ENCODE measurements at places on chromosomes 7 and 10.

DNA sequence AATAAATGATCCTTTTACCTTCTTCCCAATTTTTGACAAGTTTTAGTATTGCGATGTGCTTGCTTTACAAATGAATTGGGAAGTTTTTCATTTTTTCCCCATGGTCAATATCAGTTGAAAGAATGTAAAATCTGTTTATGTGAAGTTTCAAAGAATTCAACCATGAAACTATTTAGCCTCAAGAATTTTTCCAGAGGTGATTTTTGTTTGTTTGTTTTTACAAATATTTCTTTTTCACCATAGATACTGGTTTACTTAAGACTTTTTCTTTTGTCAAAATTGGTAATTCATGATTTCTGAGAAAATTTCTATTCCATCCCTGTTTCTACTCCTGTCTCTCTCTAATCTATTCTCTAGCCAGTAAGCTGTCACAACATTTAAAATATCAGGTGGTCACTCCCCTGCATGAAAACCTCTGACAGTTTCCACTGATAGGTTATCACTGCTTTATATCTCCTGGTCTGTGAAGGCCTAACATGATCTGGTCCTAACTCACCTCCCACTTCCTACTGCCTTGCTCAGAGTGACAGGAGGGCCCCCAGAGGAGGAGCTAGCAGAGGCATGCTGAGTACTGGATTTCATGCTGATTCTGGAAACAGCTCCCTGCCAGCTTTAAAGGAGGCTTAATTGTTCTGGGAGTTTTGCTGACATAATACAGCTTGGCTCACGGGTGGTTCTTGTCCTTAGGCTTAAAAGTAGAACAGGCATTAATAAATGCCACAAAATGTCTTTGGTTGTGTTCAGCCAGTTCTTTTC is 7.6 kb upstream of the ARMS2 start:
- no peak for DNase-seq

DNA sequence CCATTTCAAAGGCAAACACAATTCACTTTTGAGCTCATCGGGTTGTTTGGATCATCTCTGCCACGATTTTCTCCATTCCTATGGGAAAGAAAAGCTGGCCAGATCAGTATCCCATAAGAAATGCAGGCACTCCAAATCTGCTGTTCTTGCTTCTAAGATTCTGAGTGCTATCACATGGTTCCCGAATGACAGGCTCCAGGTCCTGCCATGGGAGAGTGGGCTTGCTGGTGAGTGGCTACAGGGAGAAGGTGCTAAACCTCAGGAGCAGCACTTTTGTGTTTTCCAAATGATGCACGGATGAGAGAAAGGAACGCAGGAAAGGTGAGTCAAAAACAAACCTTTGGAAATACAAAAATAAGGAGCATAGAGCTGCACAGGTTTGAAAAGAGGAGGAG is 32.1 kb downstream of the MTURN start:
- no peak for DNase-seq

DNA sequence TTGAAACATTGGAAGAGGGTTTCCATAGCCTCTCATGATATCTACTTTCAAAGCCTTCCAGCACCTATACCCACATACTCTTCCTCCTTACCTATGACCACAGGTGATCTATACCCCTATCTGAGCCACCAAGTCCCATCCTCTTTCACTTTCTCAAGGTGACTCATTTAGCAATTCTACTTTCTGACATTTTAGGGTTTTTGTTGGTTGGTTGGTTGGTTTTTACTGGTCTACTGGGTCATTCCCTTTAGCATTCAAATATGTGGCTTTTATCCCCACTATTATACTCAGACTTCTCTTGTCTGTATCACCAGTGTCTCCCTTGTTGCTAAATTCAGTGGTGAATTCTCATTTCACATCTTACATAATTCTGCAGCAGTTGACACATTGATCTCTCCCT is 130.4 kb upstream of the STEAP4 start:
- no peak for DNase-seq

GRCh38 chr10:70512149-70512639 is 33.6 kb downstream of the PALD1 start:
- DNase-seq: no peak

GRCh38 chr7:27189295-27189996 is 4.4 kb upstream of the HOXA11 start:
- no peak for DNase-seq

GRCh38 chr7:138975343-138976104 is 5.7 kb downstream of the KIAA1549 start:
- no peak for DNase-seq

GRCh38 chr10:62248465-62248864 is 20.2 kb downstream of the RTKN2 start:
- no peak for DNase-seq

GRCh38 chr10:91607646-91608403 is 25.0 kb downstream of the PPP1R3C start:
- DNase-seq: no peak

GRCh38 chr10:129849452-129849750 is 114.7 kb downstream of the EBF3 start:
- DNase-seq: no peak

GRCh38 chr10:118203461-118203860 is 138.7 kb downstream of the FAM204A start:
- DNase-seq: no peak

DNA sequence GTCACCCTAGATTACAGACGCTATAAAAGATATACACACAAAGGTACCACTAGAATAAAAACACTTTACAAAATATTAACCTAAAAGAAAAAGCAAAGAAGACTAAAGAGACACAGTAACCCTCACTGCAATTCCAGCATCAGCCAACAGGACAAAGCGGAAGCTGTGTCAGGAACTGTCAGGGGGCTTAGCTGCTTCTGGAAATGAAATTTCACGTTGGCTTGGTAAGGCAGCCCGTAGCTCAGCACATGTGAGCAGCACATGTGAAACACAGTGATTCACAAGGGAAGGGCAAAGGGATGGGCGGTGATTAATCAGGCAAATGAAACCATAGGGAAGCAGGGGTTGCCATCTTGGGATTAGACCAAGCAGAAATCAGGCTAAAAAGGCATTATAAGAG is 195.4 kb downstream of the MGMT start:
- no peak for DNase-seq

GRCh38 chr7:118753479-118753878 is 529.0 kb downstream of the ANKRD7 start:
- no peak for DNase-seq

DNA sequence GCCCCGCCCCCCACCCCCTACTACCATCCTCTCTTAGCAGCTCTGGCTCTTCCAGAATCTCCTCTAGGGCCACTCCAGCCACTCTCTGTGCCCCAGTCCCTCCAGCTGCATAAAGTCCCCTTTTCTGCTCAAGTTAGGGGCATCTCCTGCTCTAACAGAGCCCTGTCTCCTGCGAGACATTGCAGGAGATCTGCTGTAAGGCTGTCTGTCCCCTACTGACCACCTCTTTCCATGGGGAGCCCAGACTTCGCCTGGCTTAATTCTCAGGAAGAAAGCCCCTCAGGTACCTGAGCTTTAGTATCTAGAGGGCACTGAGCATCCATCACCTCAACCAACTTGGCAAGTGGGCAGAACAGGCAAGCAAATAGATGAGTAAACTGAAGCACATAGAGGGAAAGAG is 200.7 kb upstream of the ZMIZ1 start:
- DNase-seq: no peak

GRCh38 chr10:83367036-83367435 is 772.3 kb upstream of the GHITM start:
- DNase-seq: no peak

DNA sequence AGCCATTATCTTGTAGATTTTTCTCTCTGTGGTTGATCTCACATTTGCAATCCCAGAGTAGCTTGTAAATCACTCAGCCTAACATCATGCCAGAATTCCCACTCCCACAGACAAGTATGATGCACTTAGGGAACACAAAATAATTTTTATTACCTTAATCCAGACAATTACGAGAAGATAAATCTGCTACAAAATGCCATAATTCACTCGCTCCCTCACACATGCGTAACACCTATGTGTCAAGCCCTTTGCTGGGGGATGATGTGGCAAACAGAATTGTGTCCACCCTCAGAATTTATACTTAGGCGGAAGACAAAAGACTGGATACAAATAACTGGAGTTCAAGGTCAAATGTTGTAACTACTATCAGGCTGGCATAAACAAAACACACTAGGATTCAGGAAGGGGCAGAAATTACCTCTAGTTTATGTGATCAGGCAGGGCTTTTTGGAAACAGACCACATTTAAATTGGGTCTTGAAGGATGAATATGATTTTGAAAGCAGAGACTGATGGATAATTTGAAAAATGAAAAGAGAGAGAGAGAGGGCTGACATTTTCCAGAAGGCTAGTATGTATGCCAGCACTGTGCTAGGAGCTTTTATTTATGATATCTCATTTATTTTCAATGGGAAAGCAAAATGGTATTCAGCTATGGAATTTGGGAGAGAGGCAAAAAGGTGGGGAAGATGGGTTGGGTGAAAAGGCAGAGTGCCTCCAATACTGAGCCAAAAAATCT is 69.8 kb downstream of the DOCK4 start:
- no peak for DNase-seq

DNA sequence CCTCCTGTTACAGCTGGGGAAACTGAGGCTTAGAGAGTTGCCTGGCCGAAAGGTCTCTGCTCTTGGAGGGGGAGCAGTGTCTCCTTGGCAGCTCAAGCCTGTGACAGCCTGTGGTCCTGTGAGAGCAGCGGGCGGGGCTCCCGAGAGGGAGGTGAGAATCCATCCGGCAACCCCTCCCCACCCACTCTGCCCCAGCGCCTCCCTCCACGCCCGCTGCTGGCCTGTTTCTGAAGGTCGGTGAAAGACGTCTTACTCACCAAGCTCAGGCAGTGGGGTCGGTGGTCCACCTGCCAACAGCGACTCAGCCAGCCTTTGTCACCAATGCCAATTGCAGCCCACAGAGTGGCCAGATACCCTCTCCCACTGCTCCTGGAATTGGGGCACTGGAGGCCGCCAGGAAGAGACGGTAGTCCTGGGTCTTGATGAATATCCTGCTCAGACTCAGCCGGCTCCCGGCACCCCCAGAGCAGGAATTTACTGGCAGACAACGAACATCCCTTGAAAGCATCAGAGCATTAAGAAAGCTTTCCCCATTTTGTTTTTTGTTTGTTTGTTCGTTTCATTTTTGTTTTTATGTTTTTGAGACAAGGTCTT is 7.4 kb upstream of the TTYH3 start:
- DNase-seq: no peak

DNA sequence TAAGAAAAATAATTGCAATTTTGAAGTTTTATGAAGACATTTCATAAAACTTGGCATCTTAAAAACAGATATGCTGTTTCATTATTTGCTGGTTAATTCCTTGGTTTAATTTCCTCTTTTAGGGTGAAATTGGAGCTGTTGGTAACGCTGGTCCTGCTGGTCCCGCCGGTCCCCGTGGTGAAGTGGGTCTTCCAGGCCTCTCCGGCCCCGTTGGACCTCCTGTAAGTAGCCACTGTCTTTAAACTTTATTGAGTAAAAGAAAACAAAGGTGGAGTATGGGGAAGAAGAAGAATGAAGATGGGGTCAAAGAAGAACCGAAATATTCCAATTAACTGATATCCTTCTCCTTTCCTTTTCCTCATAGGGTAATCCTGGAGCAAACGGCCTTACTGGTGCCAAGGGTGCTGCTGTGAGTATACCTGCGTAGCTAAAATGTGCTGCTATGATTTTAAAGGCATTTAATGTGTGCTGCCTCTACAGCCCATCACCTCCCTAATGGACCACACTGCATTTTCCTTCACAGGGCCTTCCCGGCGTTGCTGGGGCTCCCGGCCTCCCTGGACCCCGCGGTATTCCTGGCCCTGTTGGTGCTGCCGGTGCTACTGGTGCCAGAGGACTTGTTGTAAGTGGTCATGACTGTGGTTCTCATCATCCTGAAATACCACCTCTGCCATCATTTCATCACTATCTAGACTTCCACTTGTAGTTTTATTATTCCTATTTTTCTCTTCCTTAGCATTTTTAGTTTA is 14.7 kb downstream of the COL1A2 start:
- no peak for DNase-seq

DNA sequence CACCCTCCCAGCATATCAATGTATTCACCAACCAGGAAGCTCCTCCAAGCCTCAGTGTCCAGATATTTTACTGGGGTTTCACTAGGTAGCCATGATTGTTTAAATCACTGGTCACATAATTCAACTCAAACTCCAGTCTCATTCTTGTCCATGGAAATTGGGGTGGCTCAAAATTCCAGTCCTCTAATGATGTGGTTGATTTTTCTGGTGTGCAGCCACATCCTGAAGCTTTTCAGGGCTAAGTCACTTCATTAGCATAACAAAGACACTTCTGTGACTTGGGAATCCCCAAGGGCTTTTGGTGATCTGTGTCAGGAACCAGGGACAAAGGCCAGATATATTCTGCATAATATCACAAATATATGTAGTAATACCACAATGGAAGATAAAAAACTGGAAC is 786.9 kb upstream of the IGFBP3 start:
- DNase-seq: no peak

DNA sequence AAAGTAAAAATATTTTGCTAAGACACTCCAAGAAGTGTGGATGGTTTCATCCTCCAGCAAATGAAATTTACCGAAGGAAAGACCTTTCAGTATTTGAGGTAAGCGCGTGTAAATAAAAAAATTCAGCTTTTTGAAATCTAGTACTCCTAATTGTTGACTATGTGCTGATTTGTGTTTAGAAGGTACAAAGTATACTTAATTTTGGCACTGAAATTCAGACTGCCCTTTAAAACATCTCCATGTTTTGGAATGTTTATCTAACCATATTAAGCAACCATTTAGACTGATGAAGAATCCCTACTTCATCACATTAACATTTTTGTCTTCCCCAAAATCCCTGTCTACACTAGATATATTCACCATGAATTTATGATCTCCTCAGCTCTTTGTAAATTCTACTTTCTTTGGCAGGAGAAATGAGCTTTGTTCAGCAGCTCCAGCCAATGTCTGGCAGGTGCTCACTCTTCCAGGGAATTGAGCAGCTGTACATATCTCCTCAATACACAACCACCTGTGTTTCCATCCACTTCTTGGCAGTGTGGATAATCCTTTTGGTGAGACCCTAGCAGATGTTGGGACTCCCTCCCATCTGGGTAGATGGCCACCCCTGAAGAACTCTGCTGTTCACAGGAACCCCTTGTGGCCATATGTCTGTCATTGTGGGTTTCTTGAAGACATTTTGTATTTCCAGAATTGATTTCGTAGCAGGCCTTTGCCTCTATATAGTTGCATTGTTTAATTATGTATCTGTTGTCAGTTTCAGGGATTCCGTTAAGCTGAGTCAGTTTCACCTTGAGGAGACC is 129.4 kb upstream of the SAMD8 start:
- no peak for DNase-seq

DNA sequence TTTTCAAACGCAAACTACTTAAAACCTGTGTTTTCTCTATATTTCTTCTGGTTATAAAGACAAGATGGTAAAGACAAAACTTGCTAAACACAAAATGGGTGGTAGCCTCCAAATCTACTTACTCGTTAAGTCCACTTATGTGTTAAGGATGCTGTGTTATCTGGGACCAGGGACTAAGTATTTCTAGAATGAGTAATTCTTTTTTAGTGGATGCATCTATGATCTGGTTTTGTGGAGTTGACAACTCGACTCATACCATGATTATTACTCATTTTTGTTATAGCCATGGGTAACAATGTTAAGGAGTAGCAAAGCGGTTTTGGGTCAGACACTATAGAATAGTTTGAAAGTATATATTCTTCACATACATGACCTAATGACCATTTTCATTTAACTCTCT is 239.5 kb upstream of the FOXP2 start:
- no peak for DNase-seq

- DNase-seq: no peak
These were observed 236.0 kb downstream of the MAGI2 start for GRCh38 chr7:79217468-79217867.

GRCh38 chr7:22879709-22880306 is 57.2 kb upstream of the TOMM7 start:
- no peak for DNase-seq
